ENCODE measurements at places on chromosomes 4 and X.

- no peak overlapping the region for H3K27ac ChIP-seq
- no peaks in the 10 kb centered on the region for H3K36me3 ChIP-seq
- H3K27me3 ChIP-seq, result no peaks in the 10 kb centered on the region
- DNase-seq, result no peak
- H3K4me1 ChIP-seq, result no peaks in the 10 kb centered on the region
Observed at GRCh38 chr4:22238742-22239141, 277.1 kb downstream of the ADGRA3 start.

- H3K36me3 ChIP-seq, result no peaks in the 10 kb centered on the region
- no peak overlapping the region for H3K27ac ChIP-seq
- no peak for DNase-seq
- H3K4me1 ChIP-seq, result no peaks in the 10 kb centered on the region
- H3K4me3 ChIP-seq, result no peak overlapping the region
Observed at GRCh38 chr4:82124365-82124764, 249.4 kb downstream of the HNRNPD start.

DNA sequence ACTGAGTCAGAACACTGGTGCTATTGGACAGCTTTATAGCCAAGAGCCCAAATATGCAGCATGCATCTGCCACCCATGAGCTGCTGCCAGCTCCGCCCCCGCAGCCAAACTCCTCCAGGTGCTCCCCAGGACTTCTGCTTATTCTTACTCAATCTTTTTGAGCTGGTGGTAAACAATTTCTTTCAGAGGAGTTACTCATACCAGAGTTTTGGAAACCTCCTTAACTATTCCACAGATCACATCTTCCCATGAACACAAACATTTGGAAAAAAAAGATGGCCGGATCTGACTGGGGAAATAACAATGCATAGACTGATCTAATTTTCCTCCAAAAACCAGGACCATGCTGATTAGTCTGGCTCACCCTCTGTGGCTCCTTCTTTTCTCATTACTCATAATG, 399.9 kb downstream of the GPM6A start:
- H3K27me3 ChIP-seq, result no peaks in the 10 kb centered on the region
- no peaks in the 10 kb centered on the region for H3K4me1 ChIP-seq
- H3K36me3 ChIP-seq, result no peaks in the 10 kb centered on the region
- H3K27ac ChIP-seq, result no peak overlapping the region
- DNase-seq, result no peak
- H3K4me3 ChIP-seq, result no peak overlapping the region

DNA sequence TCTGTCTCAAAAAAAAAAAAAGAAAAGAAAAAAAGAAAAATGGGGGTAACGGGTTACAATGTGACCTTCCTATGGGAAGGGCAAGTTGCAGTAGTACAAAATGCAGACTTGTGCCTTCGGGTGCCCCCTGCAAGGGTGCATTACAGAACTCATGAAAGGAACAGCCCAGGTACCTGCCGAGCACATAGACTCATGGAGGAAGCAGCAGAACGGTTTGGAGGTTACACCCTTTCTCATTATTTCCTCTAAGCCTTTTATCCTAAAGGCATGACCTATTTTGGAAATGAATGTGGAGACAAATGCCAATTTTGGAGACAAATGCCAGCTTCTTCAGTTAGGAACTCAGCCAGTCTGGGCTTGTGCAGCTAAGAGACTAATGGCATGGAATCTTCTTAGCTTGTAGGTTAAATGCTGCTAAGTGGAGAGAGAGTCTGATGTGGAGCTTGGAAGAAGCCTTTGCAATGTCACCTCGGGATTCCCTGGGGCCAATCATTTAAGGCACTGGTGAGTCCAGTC, 44.1 kb upstream of the PRKX start:
- no peak overlapping the region for H3K4me3 ChIP-seq
- H3K36me3 ChIP-seq, result no peaks in the 10 kb centered on the region
- DNase-seq, result no peak

GRCh38 chr4:122045533-122045932, 93.7 kb upstream of the TRPC3 start:
- H3K27ac ChIP-seq, result no peak overlapping the region
- no peaks in the 10 kb centered on the region for H3K36me3 ChIP-seq
- no peak for DNase-seq
- no peak overlapping the region for H3K4me3 ChIP-seq
- no peaks in the 10 kb centered on the region for H3K4me1 ChIP-seq

GRCh38 chr4:94344457-94344856, 1.8 kb upstream of the HPGDS start:
- peaks cover 5% of the 10 kb centered on the region for H3K4me1 ChIP-seq
- no peak overlapping the region for H3K27ac ChIP-seq
- no peaks in the 10 kb centered on the region for H3K36me3 ChIP-seq
- DNase-seq, result no peak

GRCh38 chr4:95545546-95545945, 3.2 kb downstream of the UNC5C start:
- H3K27me3 ChIP-seq, result peaks cover 17% of the 10 kb centered on the region
- H3K27ac ChIP-seq, result no peak overlapping the region
- no peaks in the 10 kb centered on the region for H3K36me3 ChIP-seq
- DNase-seq, result no peak

All from GM12878 (cell line).